ENCODE measurements at places on chromosomes 3 and 15.

DNA sequence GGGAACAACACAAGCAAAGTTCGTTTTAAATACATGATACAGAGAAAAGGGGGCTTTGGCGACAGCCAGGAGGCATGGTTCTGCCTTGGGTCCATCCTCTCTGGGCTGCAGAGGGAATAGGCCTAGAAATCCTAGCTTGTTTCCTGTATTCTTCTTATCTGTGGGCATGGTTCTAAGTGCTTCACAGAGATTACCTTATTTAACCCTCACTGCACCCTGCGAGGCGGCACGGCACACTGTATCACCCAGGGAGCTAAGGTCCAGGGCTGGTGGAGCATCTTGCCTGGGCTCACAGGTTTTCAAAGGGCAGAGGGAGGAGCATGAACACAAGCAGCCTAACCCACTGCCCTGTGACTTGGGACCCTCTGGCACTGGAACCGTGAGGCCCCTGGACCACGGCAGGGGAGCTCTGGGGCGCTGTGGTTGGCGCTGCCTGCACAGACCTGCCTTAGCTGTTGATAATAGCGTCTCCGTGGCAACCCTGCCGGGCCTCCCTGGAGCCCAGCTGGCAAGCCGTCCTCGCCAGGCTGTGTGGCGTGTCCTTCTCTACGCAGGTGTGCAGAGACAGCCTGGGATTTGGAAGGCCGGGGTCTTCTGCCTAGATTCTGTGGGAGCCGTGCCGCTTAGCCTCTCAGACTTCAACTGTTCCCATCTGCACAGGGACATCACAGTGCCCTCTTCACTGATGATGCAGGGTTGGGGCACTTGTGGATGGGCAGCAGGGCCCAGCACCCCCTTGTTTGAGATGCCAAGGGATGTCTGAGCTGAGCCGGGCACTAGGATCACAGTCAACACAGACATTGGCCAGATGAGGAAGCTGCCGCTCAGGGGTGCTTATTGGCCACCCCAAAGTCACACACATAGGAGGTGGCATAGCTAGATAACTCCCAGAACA is 154.6 kb upstream of the TLE3 start:
- DNase-seq = no peak

GRCh38 chr3:127733781-127734180 is 61.0 kb downstream of the ABTB1 start:
- DNase-seq = no peak

GRCh38 chr3:41893977-41894376 is 67.9 kb downstream of the ULK4 start:
- peak; percentile 68 for DNase-seq

DNA sequence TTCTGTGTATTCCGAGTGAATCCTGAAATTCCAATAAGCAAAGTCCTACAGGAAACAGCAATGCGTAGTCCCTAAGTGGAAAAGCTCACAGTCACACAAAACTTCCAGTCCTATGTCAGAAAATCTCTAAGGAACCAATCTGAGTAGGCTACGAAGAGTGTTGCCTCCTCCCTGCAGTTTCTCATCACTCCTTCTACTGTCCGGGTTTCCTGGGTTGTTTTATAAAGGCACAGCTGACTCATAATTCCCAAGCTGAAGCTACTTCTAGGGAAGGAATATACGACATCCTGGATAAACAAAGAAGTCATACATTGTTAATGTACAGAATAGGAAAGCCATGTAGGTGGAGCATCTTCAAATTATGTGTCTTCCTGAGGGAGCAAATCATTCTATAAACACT is 65.7 kb upstream of the RGMA start:
- no peak for DNase-seq

- DNase-seq = no peak
These were observed 32.3 kb downstream of the ACAP2 start for GRCh38 chr3:195410546-195410945.

DNA sequence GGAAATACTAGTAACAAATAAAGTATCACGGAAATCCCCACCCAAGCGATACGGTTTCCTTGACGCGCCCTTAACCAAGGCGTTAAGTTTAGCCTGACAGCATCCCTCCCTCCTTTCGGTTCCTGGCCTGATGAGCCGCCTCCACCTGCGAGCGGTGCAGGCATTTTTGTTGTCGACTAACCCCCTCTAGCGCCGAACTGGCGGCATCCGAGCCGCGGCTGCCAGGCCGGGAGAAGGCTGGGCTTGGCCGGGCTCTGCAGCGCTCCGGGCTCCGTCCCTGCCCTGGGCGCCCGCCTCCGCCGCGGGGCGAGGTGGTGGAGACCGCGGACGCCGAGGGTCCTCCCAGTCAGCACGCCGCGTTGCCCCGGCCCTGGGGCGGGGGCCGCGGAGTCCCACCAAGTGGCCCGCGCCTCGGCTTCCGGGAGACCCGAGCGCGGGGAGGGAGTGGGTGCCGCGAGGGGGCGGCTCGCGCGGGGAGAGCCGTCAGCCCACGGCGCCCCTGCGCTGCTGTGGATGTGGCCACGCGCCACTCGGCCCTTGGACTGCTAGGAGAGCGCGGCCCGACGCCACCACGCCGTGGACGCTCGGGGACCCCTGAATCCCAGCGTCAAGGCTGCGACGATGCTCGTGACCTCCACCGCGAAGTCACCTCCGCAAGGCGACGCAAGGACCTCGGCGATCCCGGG is 1.1 kb upstream of the EPHA6 start:
- DNase-seq = peak; percentile 87

DNA sequence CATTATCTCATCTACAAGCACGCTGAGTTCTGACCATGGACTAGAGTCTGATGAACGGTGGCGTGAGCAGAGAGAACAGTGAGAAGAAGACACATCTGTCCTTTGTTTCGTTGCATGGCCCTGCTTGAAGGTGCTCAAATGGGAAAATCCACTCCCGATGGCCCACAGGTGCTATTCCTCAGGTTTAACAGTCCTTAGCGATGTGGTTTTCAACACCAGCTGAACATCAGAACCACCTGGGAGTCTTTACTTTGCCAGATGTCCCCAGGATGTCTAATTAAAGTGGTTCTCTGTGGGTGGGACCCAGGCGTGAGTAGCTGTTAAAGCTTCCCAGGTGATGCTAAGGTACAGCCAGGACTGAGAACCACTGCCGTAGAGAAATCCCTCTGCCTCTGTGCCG is 13.0 kb downstream of the ADAMTS17 start:
- no peak for DNase-seq

DNA sequence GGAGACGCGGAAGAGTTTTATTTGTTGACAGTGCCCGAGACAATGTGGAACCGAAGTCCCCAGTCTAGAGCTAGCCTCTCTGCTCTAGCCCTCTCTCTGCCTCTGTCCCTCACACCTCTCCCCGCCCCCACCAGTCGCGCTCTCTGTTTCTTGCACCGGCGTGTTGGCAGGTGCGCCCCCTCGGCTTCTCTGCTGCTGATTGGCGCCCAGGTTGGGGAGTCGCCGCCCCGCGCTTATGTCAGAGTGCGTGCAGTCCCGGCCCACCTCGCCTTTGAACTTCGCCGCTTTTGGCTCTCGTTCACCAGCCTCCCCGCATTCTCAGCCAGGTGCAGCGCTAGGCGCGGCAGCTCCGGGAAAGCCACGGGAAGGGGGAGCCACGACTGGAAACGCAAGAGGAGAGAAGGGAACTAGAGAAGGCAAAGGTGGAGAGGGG is at the start of gene SOX14:
Gene SOX14, plus strand, starts transcription at position 315 of the 433 bp plus-strand sequence. CDS start 470 bp downstream, outside the sequence.
- no peak for DNase-seq

DNA sequence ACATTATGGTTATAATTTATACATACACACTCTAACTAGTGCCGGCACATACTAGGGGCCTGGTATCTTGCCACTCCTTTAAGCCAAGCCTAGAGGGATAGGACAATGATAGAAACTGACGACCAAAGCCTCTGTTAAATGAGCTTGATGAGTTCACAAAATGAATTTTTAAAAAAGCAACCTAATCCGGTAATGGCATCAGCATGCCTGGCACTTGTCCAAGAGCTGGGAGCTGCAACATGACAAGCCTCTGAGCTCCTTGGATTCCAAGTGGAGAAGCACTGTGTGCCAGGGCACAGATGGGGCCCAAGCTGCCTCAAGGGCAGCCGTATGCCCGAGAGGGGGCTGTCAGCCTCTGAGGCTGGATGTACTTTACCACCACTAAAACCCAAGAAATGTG is 9.7 kb downstream of the ETV5 start:
- DNase-seq = no peak

DNA sequence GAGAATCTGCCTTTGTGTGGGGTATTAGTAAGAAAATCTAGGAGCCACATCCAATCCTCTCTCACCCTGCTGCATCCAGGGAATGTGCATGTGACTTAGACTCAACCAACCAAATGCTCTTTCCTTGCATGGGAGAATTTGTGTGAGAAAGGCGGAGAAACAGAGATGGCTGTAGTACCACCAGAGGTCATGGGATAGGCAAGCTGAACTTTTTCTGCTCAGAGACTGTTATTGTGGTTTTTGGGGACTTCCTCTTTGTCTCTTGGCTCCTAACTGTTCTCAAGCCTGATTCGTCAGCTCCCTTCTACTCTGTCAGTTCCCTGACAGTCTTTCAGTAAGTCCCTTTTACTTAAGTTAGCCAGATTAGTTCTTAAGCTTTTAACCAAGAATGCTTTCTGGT is 2.6 kb upstream of the ZSCAN2 start:
- DNase-seq = peak; percentile 97

DNA sequence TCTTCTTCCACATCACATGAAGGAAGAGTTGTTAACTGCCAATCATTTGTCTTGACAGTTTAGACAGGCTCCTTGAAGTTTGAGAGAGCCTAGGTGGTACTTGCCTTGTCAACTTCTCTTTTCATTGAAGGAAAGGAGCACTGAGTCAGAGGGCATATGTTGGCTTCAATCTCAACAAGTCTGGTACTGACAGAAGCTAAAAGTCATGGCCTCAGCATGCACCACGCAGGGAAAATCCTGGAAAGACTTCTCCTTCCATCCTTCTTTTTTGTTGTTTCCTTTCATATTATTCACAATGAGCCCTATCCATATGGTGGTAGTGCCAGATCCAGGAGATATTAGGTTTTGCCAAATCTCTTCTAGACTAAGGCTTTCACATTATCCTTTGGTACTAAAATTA is 1272.5 kb downstream of the ROBO1 start:
- no peak for DNase-seq

DNA sequence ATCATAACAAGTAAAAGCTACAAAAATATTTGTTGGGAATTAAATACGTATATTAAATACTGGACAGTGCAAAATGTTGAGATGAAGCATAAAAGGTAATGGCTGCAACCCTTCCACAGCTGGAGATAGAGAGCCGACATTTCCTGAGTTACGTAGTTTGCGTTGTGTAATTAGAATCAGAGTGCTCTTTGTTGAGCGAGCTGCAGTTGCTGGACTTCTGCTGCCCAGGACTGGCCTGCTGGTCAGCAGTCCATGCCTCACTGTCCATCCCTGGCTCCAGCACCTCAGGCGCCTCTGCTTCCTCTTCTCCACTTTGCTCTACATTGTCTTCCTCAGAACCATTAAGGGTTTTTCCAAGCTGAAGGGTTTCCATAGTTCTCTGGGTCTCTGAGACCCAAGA is 28.4 kb upstream of the SHC4 start:
- no peak for DNase-seq

DNA sequence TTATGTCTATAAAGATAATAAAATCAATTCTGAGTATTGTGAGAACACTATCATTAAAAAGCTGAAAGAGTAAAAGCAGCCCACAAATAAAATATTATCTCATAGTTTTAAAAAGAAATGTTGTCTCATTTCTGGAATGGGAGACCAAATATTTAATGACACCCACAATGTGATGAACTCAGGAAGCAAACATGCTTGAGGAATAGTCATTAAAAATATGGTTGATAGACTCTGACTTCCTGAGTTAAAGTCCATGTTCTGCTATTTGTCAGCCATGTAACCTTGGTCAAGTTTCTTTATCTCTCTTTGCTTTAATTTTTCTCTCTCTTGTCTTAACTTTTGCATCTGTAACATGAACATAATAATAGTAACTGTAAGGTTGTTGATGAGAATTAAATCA is 35.5 kb upstream of the CHMP2B start:
- no peak for DNase-seq

GRCh38 chr15:63040954-63041353 is 1.6 kb upstream of the TPM1 start:
- no peak for DNase-seq

DNA sequence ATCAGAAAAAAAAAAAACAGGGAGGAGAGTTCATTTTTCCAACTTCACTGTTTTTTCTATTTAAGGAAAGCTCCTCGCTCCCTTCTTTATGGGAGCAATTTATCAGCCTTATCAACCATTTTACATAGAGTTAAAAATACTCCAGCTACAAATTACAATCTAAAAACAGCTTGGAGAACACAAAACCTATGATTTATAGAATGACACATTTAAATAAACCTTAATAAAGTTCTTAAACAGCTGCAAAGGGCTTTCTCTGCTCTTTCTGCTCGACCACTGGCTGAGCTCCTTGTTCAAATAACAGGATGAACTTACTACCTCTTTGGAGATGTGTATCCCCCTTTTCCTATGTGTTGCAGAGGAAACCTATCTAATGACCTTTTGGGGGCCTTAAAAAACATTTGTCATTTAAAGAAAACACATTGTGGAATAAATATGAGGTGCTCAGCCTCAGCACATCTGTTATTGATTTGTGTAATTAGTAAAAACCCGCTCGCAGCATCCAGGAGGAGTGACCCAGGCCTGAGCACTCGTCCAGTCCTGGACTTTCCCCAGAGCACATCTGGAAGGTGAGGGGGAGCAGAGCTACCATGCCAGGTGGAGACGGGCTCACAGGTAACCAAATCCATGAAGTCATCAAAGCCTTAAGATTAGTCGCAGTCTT is 231.2 kb downstream of the ATP8B4 start:
- no peak for DNase-seq

DNA sequence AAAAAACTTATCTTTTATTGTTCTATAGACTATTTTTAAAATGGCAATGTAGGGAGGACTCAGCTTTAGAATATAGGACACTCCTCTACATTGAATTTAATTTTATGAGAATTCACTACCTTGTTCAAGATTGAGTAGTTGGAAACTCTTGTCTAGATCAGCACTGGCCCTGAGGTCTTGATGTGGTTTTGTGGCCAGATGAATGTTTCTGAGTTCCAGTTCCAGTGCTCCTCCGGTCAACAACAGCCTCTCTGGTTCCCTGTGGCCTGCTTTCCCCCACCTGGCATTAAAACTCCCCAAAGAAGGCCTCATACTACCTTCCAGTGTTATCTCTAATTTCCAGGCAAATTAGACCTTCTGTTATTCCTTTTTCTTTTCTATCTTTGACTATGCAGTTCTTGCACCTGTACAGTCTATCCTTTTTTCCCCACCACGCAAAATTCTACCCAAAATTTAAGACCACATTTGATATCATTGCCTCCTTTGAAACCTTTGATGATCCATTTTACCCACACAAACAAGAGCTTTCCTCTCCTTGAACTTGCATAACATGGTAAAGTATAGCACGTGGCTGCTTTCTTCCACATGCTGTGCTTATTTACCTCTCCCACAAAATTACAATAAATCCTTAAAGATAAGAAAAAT is 9.6 kb upstream of the ANP32A start:
- peak; percentile 52 for DNase-seq

All from hematopoietic multipotent progenitor cell treated with erythropoietin and hydrocortisone succinate and interleukin-3 and kit ligand, for 4 days (in vitro differentiated cells).